ENCODE measurements at places on chromosomes 7 and 10. TPM values are rescaled to one million over a fixed set of nuclear protein-coding genes. Genes with fewer than 3 reads are reported as not detected.

GRCh38 chr7:133550145-133550544, 297.3 kb downstream of the EXOC4 start:
- no peaks in the 10 kb centered on the region for H3K36me3 ChIP-seq
- no peaks in the 10 kb centered on the region for H3K27me3 ChIP-seq
- H3K4me1 ChIP-seq, result no peaks in the 10 kb centered on the region
- H3K4me3 ChIP-seq, result no peak overlapping the region

- no peaks in the 10 kb centered on the region for H3K36me3 ChIP-seq
- H3K27ac ChIP-seq, result no peak overlapping the region
- no peaks in the 10 kb centered on the region for H3K27me3 ChIP-seq
- DNase-seq, result no peak
Measured at GRCh38 chr10:78359640-78360091, 326.0 kb downstream of the RPS24 start.

DNA sequence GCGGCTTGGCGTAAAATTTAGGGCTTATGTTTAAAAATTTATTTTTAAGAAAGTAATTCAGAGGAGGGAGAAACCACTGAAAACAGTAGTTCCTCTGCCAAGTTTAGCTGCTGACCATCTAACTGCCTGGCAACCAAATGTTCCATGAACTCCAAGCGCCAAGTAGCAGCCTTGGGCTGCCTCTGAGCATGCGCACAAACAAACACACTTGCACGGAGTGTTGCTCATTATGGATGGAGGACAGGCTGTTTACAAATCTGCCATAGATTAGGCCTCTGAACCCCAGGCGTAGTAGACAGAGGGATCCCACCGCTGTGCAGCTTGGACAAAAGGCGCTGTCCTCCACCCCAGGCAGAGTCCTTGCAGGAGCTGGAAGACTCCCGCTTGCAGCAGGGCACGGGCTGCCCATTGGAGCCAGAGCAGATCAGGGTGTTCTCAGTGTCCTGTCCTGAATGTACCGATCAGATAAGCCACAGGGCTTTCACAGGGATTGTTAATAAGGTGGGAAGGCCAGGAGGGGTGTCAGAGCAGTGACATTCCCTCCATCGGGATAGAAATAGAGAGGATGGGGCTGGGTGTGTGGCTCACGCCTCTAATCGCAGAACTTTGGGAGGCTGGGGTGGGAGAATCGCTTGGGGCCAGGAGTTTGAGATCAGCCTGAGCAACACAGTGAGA, 47.7 kb upstream of the LYZL1 start:
- no peak overlapping the region for H3K27ac ChIP-seq
- H3K27me3 ChIP-seq, result no peaks in the 10 kb centered on the region

- no peaks in the 10 kb centered on the region for H3K4me1 ChIP-seq
- H3K4me3 ChIP-seq, result no peak overlapping the region
- H3K27ac ChIP-seq, result no peak overlapping the region
- DNase-seq, result no peak
Measured at GRCh38 chr10:6988654-6989053, 408.6 kb upstream of the PRKCQ start.

DNA sequence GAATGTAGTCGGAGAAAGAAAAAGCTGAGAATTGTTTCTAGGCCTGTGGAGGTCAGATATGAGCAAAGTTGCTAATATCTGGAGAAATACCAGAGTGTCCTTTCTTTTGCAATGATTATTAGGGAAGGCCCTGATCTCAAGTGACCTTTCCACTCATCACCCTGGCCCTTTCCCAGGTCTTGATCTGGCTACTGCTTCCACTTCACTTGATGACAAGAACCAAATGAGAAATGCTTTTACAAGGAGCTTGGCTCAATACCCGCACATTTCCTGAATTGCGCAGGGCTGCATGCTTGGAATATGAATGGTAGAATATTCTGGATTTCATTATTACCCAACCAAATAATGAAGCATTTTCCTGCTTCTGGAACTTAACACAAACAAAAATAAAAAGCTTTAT, 104.6 kb downstream of the ITGB8 start:
- H3K27ac ChIP-seq, result no peak overlapping the region
- H3K4me3 ChIP-seq, result no peak overlapping the region

The EIF4H gene
- total RNA-seq, result 150 TPM

The PRSS1 gene
- not detected for total RNA-seq

The DENND2A gene
- 7.5 TPM for total RNA-seq

The ERVW-1 gene
- total RNA-seq, result not detected

The GARS1 gene
- 41.7 TPM for total RNA-seq

The VSTM4 gene
- total RNA-seq, result 17.7 TPM

Measured in ascending aorta (tissue), 2 donors.